Stimulated activated memory B cell treated with anti-CD40 and anti-IgM and Interleukin-4, amounts not matched to agents 10 μg/mL and 1 μg/mL and 100 μg/mL, for 72 hours (primary cell): ENCODE measurements at places on chromosomes 2 and 18.
A peak's percentile ranks its signal among the peaks of the same experiment; 100 is the strongest.

DNA sequence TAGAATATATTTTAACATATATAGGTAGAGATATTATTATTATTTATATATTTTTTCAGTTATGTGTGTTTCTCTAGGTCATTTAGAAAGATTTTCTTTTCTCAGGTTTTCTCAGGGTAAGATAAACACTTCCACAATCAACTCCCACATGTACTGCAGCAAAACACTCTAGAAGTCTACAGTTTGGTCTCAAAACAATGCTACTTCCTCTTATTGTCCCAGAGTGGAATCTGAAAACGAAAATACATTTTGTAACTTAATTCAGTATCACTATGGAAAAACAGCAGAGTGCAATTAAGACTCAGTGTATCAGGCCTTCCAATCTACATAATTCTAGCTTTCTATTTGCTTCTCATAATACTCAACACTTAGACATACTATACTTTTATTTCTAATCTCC is 190.1 kb upstream of the SLC35G4 start:
- no peak for ATAC-seq
- no peaks in the 10 kb centered on the region for H3K27me3 ChIP-seq
- H3K4me3 ChIP-seq, result no peak overlapping the region
- no peak overlapping the region for H3K27ac ChIP-seq

DNA sequence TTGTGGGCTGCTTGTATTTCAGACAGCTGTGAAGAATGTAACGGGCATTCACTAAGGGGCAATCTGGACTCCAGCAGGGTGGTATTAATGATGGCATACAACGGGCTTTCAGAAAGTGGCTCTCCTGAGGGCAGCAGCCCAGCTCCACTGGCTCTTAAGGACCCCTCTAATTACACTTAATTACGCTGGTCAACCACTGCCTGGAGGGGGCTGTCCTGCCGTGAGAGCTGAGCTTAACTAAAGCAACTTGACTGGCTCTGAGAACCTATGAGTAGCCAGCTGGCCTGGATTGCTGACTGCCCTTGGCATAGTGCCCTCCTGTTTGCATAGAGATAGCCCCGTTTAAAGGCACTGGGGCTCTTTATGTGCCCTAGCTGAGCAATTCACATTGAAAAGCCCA is 3.8 kb downstream of the LIPG start:
- peaks cover 67% of the 10 kb centered on the region for H3K27me3 ChIP-seq
- no peak overlapping the region for H3K4me3 ChIP-seq
- no peak overlapping the region for H3K27ac ChIP-seq
- H3K36me3 ChIP-seq, result no peaks in the 10 kb centered on the region
- ATAC-seq, result no peak
- peaks cover 30% of the 10 kb centered on the region for H3K4me1 ChIP-seq

- H3K27ac ChIP-seq, result no peak overlapping the region
- peaks cover 30% of the 10 kb centered on the region for H3K27me3 ChIP-seq
- no peaks in the 10 kb centered on the region for H3K4me1 ChIP-seq
- ATAC-seq, result no peak
- H3K36me3 ChIP-seq, result no peaks in the 10 kb centered on the region
Measured at GRCh38 chr2:111022633-111023032, 98.1 kb upstream of the BCL2L11 start.

GRCh38 chr2:165466386-165466785 is 3.1 kb upstream of the CSRNP3 start:
- H3K27ac ChIP-seq, result no peak overlapping the region
- no peaks in the 10 kb centered on the region for H3K27me3 ChIP-seq
- no peaks in the 10 kb centered on the region for H3K36me3 ChIP-seq
- no peak for ATAC-seq
- H3K4me3 ChIP-seq, result no peak overlapping the region

DNA sequence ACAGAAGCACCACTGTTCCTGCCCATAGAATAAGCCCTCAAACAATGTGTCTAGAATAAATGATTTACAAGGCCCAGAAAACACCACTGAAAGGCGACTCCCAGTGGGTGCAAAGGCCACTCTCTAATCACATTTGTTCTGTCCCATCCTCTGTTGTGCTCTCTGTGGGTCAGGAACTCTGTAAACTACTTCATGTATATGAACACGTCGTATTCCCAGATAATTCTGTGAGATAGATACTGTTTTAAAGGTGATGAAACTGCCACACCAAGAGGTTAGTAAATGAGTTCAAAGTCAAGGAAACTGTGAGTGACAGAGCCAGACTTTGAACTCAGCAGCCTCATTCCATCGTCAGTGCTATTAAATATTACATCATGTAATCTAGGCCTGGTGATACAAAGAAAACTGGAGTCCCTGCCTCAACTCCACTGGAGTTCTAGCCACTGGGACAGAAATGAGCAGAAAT is 269.7 kb upstream of the DCC start:
- no peaks in the 10 kb centered on the region for H3K27me3 ChIP-seq
- H3K4me1 ChIP-seq, result no peaks in the 10 kb centered on the region
- H3K4me3 ChIP-seq, result no peak overlapping the region
- peaks cover 6% of the 10 kb centered on the region for H3K36me3 ChIP-seq

DNA sequence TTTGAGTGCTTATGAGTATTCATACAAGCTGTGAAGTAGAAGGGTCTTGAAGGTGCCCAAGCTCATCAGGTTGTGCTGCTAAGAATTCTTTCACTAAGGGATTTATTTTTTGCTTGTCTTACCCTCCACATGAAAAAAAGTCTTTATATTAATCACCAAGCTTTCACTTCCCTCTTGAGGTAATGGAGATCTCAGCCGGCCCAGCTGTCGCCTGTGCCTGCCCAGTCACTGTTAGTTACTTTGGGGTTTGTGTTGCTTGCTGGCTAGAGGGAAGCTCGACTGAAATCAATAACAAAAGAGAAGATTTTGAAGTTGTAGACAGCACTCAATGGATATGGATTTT is 21.9 kb downstream of the MC2R start:
- ATAC-seq, result peak; percentile 95
- H3K27me3 ChIP-seq, result peaks cover 12% of the 10 kb centered on the region
- H3K27ac ChIP-seq, result peak overlapping the region; percentile 78
- H3K4me1 ChIP-seq, result peaks cover 28% of the 10 kb centered on the region
- peak overlapping the region; percentile 65 for H3K4me3 ChIP-seq
- no peaks in the 10 kb centered on the region for H3K36me3 ChIP-seq

DNA sequence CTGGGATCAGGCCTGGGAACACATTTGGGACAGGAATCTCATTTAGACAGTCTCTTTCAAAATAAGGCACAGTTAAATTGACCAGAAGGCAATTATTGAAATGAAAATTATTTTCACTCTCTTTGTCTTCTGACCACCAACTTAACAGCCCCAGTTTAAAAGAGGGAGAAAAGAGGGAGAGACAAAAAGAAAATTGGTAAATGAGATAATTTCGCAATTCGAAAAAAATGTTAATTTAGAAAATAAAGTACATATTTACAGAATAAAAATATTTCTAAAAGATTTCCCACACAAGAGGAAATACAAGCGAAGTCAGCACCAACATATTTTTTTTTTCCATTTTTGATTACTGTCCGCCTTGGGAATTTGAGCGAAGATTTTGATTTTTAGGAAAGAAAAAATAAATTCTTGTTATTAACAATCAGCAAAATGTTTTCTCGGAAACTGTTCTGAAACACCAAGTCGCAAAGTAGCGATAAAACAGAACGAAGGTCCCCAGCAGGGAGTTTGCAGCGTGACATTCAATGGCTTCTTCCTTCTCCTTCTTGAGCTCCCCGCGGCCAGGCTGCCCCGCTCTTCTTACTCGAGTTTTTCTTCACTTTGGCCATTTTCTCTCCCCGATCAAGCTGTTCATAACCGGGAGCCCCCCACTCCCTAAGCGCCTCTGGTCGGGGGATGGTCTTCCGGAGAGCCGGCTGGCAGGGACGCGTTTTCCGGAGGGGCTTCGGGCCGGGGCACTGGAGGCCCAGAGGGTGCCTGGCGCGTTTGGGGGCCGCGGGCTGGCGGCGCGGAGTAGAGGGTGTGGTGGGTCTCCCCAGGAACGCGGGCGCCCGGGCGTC is 5.0 kb downstream of the SP9 start:
- ATAC-seq, result no peak
- H3K4me1 ChIP-seq, result peaks cover 36% of the 10 kb centered on the region
- H3K36me3 ChIP-seq, result no peaks in the 10 kb centered on the region
- peaks cover 64% of the 10 kb centered on the region for H3K27me3 ChIP-seq
- H3K4me3 ChIP-seq, result peak overlapping the region; percentile 24
- H3K27ac ChIP-seq, result no peak overlapping the region

DNA sequence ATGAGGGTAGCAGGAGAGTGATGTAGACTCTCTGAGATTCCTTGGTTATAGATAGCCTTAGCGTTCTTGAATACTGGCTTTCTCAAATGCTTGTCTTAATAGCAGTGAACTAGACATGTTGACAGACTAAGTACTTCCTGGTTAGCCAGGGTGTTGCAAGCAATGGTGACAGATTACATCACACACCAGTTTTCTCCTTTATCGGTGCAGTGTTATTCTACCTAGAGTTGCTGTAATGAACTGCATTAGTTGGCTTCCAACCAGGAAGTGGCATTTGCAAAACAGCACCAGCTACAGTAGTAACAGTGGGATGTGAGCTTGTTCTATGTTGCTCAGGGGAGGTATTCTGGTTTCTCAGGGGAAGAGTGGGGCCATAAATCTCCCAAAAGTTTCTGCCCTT is 582.2 kb upstream of the DDX18 start:
- H3K27me3 ChIP-seq, result no peaks in the 10 kb centered on the region
- no peak overlapping the region for H3K4me3 ChIP-seq
- H3K27ac ChIP-seq, result no peak overlapping the region
- H3K4me1 ChIP-seq, result no peaks in the 10 kb centered on the region

DNA sequence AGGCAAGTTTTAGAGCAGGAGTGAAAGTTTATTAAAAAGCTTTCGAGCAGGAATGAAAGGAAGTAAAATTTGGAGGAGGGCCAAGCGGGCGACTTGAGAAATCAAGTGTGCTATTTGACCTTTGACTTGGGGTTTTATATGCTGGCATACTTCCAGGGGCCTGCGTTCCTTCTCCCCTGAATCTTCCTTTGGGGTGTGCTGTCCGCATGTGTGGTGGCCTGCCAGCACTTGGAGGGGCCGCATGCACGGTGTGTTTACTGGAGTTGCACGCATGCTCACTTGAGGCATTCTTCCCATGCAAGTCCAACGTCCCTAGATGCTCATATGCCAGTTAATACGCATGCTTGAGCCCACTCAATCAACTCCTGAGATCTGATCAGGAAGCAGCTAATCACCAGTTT is 78.3 kb upstream of the MAP4K4 start:
- H3K27ac ChIP-seq, result no peak overlapping the region
- H3K27me3 ChIP-seq, result no peaks in the 10 kb centered on the region
- H3K4me3 ChIP-seq, result no peak overlapping the region
- no peaks in the 10 kb centered on the region for H3K36me3 ChIP-seq
- H3K4me1 ChIP-seq, result peaks cover 46% of the 10 kb centered on the region
- no peak for ATAC-seq

DNA sequence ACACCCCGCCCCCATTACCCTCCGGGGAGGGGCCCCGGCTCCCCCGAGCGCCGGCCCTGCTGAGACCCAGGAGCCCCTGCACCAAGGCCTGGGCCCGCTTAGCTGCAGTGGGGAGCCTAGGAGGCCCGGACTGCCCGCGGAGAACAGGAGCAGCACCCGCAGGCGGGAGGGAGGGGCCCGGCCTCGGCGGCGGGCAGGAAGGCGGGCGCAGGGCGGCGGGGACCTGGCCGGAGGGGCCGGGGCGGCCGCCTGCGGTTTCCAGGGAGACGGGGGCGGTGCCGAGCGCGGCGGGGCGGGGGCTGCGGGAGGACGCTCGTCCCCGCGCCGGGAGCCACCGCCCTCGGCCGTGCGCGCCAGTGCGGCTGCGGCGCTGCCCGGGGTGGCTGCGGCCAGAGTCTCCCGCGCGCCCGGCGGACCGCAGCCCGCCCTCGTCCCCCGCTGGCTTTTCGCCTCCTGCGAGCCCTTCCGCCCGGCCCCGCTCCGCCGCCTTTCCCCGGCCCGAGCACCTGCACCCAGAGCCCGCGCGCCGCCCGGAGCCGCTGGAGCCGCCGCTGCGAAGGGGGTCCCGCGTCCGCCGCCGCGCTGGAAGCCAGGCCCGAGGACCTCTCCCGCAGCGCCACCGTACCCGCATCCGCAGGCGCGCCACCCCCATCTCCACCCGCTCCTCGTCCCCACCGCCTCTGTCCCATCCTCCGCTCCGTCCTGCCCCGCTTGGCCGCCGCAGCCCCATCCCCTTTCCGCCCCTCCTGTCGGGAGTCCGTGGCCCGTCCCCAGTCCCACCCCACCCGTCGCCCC is 17.2 kb downstream of the GPC1 start:
- peak; percentile 39 for ATAC-seq
- H3K27me3 ChIP-seq, result peaks cover 85% of the 10 kb centered on the region
- H3K36me3 ChIP-seq, result peaks cover 4% of the 10 kb centered on the region
- H3K4me1 ChIP-seq, result peaks cover 40% of the 10 kb centered on the region
- H3K4me3 ChIP-seq, result peak overlapping the region; percentile 39

DNA sequence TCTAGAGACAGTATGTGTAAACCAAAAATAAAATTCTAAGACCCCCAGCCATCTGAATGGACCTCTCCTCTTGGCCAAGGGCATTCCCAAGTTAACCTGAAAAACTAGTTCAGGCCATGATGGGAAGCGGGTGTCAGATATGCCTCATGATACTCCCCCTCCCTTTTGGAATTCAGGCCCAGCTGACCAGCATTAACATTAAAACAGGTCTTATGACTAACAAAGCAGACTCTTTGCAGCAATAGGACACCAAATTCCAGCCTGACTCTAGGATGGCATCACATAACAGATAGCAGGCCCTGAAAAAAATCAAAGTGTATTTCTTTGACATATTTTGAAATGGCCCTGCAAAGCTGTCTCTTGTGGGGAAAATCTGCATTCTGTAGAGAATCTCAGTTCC is 73.3 kb upstream of the L3MBTL4 start:
- no peak for ATAC-seq
- no peaks in the 10 kb centered on the region for H3K27me3 ChIP-seq
- H3K27ac ChIP-seq, result no peak overlapping the region
- no peak overlapping the region for H3K4me3 ChIP-seq
- H3K36me3 ChIP-seq, result no peaks in the 10 kb centered on the region
- peaks cover 6% of the 10 kb centered on the region for H3K4me1 ChIP-seq

DNA sequence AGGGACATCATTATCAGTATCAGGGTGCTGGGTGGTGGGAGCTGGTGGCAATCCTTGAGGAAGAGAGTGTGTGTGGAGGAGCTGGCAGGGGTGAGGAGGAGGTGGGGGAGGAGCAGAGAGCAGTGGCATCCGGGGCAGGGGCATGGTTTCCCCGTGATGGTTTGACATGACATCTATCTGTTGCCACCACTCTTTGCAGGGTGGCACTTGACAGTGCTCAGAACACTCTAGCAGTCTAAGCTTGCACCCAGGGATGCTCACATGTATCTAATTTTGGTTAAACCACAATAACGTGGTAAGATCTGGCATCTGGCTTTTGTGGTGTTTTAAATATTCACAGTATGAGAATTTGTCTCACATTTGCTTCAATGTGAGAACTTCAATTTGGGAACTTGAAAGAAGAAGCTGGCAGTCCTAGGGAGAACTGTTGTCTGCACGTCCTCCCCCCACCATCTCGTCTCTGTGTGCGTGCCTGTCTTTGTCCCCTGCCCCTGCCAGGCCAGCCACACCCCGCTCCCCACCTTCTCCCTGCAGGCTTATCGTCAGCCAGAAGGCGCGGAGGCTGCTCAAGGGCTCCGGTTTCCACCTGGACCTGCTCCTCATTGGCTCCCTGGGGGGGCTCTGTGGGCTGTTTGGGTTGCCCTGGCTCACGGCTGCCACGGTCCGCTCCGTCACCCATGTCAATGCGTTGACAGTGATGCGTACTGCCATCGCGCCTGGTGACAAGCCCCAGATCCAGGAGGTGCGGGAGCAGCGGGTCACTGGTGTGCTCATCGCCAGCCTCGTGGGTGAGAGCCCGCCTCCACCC is 11.7 kb downstream of the SLC4A3 start:
- peaks cover 15% of the 10 kb centered on the region for H3K4me1 ChIP-seq
- H3K27ac ChIP-seq, result no peak overlapping the region
- peaks cover 49% of the 10 kb centered on the region for H3K27me3 ChIP-seq
- H3K36me3 ChIP-seq, result no peaks in the 10 kb centered on the region
- H3K4me3 ChIP-seq, result no peak overlapping the region
